ENCODE measurements at places on chromosomes 2 and 18.
A peak's percentile ranks its signal among the peaks of the same experiment; 100 is the strongest.

- DNase-seq, result no peak
Observed at GRCh38 chr18:21484851-21485636, 115.5 kb downstream of the ESCO1 start.

- no peak for DNase-seq
Observed at GRCh38 chr18:12773369-12773768, 70.5 kb downstream of the PSMG2 start.

GRCh38 chr2:238927746-238928519 lies 80.0 kb downstream of the TWIST2 start:
- DNase-seq, result no peak

DNA sequence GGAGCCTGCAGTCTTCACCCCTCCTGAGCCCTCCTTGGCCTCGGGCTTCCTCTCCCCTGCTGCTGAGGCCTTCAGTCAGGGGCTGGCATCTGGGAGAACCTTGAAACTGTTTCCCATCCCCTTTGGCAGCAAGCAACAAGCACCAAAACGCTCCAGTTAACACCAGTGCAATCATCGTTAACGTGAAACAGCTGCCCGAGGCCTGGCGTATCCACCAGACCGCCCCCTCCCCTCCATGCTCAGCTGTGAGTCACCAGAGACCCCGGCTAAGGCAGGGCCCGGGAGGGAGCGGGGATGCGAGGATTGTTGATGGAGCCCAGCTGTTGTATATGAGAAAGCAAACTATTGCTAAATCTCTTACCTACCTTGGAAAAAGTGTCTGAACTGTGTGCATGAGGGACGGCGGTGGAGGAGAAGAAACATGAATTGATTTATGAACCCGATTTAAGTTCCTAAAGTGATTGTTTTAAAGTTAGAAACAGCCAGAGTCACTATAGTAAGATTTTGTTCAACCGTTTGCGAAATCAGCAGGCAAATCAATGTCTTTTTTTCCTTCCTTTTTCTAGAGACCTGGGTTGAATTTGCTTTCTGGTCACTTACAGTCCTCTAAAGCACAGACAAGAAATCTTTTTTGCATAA lies 5.2 kb downstream of the ZFP36L2 start:
- DNase-seq, result no peak

DNA sequence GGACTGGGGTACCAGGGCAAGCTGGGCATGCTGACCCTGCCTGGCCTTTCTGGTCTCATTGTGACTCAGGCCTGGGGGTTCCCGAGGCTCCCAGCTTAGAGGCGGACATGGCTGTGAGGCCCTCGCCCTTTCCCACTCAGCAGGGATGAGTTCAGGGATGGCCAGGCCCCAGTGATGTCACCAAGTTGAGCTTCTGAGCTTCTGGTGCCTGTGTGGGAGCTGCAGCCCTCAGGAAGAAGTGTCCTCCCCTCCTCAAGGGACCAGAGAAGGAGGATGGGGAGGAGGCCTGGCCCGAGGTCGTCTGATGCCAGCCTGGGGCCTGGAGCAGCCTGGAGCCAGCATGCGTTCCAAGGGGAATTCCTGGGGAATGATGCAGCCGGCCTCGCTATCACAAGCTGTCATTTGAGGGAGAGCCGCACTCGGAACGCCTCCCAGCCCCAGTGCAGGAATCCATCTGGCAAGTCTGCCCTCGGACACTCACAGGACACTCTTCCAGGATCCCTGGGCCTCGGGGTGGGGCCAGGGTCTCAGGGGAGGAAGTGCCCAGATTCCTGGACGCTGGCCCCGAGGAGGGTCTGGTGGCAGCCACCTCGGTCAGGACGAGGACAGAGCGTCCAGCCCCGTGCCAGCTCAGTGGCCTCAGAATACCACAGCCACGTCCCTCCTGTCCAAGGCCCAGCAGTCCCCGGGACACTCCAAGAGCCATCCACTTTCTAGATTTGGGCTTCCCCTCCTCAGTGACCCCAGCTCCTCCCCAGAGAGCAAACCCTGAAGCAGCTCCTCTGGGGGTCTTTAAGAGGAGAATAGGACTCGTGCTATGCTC lies 61.2 kb upstream of the GPC1 start:
- DNase-seq, result peak; percentile 23

- no peak for DNase-seq
Observed at GRCh38 chr2:112153501-112153900, 15.3 kb downstream of the FBLN7 start.

DNA sequence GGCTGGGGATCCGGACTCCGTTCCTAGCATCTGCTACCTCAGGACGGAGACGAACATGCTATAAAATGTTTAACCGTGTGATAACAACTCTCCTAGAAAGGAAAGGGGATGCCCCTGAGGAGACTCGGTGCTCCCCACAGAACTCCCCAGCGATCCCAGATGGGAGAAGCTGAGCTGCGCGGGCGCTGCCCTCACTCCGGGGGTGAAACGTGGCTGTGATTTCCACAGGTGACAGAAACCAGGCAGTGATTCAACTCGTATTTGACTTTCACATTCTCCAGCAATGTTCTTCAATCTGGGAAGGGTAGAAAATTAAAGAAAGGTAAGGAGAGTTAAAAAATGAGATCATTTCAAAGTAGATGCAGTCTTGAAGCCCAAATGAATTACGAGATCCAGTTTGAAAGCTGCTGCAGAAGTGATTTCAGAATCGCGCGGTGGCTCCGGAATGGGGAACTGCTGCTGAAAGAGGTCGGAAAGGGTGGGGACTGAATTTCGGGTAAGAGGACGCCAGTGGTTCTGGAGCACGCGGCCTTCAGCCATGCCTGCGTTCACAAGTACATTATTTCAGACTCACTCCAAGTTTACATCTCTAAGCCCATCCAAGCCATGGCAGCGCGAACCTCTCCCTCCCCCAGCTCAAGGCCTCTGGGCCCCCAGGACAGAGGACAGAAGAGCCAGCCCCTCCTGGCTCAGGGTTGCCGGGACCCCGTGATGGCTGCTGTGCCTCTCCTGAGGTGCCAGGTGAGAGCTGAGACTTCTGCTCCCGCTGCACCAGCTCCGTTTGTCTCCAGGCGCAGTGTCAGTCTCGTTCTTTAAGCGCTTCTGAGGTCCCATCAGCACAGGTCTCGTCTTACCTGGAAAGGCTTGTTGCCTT lies 39.5 kb downstream of the ADNP2 start:
- no peak for DNase-seq

GRCh38 chr2:86068136-86068588 lies 37.5 kb downstream of the POLR1A start:
- DNase-seq, result no peak

- DNase-seq, result no peak
Observed at GRCh38 chr2:233905945-233906344, 11.2 kb upstream of the TRPM8 start.

GRCh38 chr18:48942554-48943261 lies 8.1 kb downstream of the SMAD7 start:
- DNase-seq, result no peak

DNA sequence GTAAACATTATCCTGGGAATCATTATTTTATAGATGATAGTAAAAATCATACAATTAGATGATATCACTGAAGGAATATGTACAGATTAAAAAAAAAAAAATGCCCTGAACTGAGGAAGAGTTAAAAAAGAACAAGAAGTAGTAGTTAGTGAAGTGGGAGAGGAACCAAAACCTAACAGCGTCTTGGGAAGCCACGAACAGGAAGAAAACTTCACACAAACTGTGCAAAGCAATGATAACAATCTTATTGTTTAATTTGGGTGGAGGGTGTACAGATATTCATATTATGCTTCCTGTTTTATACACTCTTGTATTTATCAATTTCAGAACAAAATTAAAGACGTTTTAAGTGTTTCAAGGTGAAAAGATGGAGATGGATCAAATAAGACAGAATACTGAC lies 3.5 kb downstream of the HEATR5B start:
- DNase-seq, result no peak

DNA sequence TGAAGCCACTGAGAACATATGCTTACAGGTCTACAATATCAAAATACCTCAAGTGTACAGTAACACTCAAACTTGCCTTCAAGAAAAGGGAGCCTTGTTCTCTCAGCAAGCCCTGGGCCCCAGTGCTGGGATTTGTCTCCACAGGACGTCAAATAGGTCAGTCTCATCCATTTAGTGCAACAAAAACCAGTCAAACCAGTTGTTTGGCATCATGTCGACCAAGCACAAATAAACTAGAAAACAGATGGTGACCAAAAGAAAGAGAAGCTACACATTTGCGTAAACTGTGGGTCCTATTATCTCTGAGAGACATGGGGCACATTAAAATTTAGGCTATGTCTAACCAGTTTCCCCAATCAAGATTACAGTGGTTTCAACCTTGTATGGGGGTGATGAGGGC lies 182.6 kb upstream of the PKDCC start:
- no peak for DNase-seq

DNA sequence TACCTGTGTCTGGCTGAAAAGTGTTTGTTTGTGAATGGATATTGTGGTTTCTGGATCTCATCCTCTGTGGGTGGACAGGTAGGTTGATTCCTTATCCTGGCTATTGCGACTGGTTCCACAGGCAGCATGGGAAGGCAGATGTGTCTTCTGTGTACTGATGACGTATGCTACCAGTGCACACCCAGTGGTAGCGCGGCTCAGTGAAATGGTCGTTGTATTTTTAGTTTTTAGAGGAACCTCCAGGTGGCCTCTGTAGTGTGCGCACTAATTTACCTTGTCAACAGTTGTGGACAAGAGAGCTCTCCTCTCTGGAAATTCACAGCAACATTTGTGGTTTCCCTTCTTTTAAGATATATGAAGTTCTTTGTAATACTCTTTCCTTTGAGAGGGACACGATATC lies 52.5 kb downstream of the CCDC74A start:
- DNase-seq, result no peak

GRCh38 chr2:159110784-159111183 lies 142.3 kb downstream of the TANC1 start:
- DNase-seq, result no peak

- DNase-seq, result no peak
Observed at GRCh38 chr2:5328826-5329225, 363.4 kb upstream of the SOX11 start.

DNA sequence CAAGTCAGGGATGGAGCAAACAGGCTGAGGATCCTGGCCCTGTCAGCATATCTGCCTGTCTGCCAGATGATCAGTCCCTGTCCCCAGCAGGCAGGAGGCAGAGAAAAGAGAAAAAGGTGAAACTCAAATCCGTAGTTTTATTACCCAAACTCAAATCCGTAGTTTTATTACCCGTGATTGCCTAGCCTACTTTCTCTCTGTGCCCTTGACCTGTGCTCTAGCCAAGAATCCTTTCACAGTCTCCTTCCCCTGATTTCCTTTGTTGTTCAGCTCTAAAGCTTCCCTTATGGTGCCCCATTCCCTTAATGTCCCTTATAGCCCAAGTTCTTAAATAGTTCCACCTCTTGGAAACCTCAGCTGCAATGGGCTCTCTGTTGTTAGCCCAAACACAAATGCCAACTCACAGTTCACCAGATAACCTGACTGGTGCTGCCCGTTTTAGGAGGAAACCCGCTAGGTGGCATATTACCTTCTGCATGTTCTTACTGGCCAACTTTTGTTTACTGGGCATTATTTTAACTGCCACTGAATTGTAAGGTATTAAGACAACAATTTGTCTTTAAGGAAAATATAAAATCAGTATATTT lies 125.7 kb upstream of the FZD5 start:
- DNase-seq, result no peak

DNA sequence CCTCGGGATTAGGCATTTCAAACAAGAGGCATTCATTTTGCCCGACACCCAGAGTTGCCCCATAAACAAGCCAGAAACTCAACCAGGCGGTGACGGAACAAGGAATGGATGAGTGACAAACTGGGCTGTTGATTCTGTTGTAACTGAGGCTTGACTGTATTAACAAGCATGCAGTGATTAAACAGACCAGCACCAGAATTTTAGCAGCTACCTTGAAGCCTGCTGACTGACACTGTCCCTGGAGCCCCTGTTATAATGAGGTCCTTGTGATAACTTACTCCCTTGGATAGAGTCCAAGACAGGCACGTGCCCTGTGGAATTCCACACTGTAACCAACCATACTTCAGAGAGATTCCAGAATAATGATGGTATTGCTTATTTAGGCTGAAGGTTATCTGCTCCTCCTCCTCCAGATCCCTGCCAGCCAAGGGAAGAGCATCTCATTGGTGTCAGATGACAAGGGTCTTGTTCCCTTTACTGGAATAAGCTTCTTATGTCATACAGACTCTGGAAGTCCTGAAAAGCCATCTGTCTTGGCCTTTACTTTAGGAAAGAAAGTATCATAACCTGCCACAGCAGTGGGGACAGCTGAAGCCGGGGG lies 97.1 kb upstream of the RMDN2 start:
- DNase-seq, result no peak

GRCh38 chr2:241274127-241274526 lies 41.3 kb downstream of the HDLBP start:
- DNase-seq, result no peak

GRCh38 chr18:50189160-50189559 lies 5.8 kb downstream of the MYO5B start:
- DNase-seq, result no peak

DNA sequence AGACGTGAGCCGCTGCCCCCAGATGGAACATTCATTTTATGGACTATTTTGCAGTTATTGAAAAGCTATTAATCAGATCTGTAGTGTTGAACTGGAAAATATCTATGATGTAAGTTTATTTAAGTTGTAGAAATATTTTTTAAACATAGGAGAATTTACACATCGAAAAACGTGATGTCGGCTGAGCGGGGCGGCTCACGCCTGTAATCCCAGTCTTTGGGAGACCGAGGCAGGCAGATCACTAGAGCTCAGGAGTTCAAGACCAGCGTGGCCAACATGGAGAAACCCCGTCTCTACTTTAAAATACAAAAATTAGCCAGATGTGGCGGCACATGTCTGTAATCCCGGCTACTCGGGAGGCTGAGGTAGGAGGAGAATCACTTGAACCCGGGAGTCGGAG lies 2.0 kb upstream of the TIA1 start:
- no peak for DNase-seq

DNA sequence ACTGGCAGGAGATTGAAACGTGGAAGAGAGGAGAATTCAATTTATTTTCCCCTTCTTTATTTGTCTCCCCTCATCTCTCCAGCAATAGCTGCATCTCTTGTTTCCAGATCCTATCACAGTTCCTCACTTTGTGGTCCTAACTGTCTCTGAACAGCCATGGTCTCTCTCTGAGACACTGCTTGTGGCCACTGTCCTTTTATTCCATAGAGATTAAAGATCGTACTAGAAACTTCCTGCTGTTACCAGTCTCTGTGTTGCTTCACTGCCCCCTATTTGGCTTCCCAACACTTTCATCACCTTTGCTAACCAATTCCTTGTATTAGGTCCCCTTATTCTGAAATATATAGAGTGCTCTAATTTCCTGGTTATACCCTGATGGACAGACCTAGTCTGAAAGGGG lies 48.9 kb upstream of the CAVIN2 start:
- no peak for DNase-seq

All from smooth muscle cell of the brain vasculature (primary cell).